ENCODE measurements at places on chromosomes 12 and 14. TPM values are rescaled to one million over a fixed set of nuclear protein-coding genes. Genes with fewer than 3 reads are reported as not detected.
A peak's percentile ranks its signal among the peaks of the same experiment; 100 is the strongest.

The INSM2 gene
- polyA plus RNA-seq: not detected

DNA sequence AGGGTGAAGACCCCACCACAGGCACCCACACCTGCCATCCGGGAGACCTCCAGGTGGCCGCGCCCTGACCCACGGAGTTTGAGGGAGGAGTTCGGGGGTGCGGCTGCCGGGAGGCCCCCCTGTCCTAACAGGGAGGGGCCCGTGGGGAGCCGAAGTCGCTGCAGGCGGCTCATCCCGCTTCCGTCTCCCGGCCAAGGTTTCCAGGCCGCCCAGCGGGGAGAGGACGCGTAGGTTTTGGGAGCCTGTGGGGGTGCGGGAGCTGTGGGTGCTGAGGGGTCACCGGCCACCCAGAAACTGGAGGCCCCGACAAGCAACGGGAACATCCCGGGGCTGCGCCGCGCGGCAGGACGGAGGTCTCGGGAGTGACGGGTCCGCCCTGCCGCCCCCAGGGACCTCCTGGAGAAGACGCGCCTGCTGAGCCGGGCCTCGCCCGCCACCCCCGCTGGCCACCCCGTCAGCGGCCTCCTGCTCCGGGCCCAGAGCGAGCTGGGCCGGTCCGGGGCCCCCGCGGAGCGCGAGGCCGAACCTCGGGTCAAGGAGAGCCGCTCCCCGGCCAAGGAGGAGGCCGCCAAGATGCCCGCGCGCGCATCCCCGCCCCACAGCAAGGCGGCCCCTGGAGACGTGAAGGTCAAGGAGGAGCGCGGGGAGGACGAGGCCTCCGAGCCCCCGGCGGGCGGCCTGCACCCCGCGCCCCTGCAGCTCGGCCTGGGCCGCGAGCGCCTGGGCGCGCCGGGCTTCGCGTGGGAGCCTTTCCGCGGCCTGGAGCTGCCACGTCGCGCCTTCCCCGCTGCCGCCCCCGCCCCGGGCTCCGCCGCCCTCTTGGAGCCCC is 27.6 kb downstream of the LRCOL1 start:
- DNase-seq: no peak

DNA sequence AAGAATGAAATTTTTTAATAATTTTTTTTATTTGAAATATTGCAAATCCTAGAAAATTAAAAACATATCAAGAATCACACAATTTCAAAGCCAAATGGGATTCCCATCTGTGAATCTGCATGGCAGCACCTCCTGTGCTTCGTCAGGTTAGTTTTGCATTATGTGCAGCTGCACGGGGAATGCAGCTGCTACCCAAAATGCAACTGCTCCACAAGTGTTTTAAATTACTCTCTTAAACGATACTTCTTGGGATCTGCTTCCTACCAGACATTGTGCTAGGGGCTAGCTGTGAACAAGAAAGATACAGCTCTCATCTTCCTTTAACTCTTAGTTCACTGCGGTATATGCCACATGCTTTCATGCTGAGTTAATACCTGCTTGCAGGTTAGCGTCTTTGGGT is 154.2 kb downstream of the CRADD start:
- no peak for DNase-seq

GRCh38 chr14:76998910-76999309 is 29.6 kb downstream of the IRF2BPL start:
- DNase-seq: no peak

The FSCB gene
- polyA plus RNA-seq: not detected

The OTOGL gene
- 0.81 TPM for polyA plus RNA-seq

DNA sequence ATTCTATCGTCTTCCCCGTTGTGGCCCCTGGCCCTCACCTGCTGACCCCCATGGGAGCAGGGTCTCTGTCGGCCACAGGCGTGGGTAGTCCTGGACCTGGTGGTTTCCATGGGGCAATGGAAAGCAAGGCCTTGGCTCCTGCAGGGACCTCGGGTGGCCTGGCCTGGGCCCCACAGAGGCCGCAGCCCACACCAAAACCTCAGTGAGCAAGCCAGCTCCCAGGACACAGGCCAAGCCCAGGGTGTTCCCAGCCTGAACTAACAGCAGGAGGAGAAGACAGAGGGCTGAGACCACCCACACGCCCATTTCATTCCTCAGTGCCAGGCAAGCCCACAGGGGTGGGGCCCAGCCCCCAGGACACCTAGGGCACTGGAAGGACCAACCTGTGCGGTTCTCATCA is 16.9 kb downstream of the ABCB9 start:
- DNase-seq: no peak

The EML5 gene
- 2.8 TPM for polyA plus RNA-seq

- no peak for DNase-seq
Observed at GRCh38 chr12:91513313-91513712, 330.7 kb upstream of the DCN start.

DNA sequence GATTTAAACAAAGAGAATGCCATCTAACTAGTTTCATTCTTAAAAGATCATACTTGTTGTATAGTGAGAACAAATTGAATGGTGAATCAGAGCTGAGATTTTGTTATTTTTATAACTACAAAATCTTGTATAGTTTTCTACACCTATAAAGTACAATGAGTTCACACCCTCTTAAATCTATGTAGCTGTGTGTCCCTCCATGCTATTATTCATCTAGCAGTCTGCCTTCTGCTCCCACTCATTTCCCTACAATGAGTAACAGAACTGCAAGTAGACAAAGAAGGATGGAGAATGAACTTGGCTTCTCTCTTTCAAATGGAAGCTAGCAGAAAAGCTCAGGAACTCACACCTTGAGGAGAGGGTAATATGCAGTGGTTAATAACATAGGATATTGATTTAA is 7.1 kb downstream of the IFNG-AS1 start:
- no peak for DNase-seq

The CLEC1A gene
- polyA plus RNA-seq: 2.5 TPM

DNA sequence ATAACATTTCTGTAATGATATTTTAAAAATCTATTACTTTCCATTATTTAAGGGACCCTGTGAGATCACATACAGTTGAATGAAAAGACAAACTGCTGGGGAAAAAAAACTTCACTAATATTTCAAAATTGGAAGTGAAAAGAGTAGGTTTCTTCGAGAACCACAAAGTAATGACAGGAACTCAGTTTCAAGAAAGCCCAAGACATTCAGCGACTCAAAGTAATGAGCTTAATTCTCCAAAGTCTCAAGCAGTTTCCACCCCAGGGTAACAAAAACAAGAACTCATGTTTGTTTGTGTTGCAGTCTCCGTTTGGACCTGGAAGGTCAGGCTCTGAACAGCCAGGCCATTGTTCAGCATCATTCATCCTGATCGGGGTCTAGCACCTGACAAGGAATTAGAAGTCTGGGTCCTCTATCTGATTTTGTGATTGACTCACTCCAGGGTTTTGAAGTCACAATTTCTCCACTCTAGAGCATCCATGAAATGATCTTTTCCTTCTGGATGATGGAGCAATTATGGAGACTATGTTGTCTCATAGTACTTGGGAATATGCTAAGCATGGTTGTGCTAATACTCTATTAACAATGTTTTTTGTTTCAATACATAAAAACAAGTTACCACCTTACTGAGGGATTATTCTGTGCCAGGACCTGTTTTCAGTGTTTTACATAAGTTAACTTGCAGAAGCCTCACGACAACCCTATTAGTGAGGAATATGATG is 126.9 kb downstream of the SLC25A21 start:
- DNase-seq: no peak

The C12orf50 gene
- polyA plus RNA-seq: 0.82 TPM

The LRRC10 gene
- not detected for polyA plus RNA-seq

- DNase-seq: no peak
Observed at GRCh38 chr12:132004946-132005345, 55.2 kb downstream of the EP400 start.

- DNase-seq: no peak
Observed at GRCh38 chr12:65937806-65938205, 113.5 kb downstream of the HMGA2 start.

The FGF6 gene
- polyA plus RNA-seq: not detected

DNA sequence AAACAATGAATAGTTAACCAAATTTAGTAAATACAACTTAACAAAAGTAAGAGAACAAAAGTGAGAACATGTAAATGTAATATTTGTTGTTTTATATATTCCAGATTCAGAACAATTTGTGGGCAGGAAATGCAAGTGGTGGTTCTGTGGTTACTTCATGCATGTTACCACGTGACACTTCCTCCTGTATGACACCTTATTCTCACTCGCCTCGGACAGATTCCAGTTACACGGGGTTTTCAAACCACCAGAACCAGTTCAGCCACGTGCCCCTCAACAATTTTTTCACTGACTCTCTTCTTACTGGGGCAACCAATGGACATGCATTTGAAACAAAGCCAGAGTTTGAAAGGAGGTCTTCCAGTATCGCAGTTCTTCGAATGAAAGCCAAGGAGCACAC is 21.0 kb downstream of the ALX1 start:
- DNase-seq: no peak

GRCh38 chr12:6507102-6507998 is 13.4 kb downstream of the NCAPD2 start:
- DNase-seq: no peak

The ZNF705A gene
- not detected for polyA plus RNA-seq

- DNase-seq: no peak
Observed at GRCh38 chr14:71022012-71022869, 115.0 kb downstream of the PCNX1 start.

- DNase-seq: no peak
Observed at GRCh38 chr12:131774576-131775391, 53.4 kb upstream of the MMP17 start.

- DNase-seq: no peak
Observed at GRCh38 chr12:19527866-19528265, 88.6 kb downstream of the AEBP2 start.

GRCh38 chr12:94145191-94145983 is 3.0 kb upstream of the PLXNC1 start:
- no peak for DNase-seq

- no peak for DNase-seq
Observed at GRCh38 chr12:100225491-100225890, 24.9 kb downstream of the ACTR6 start.

The LRCOL1 gene
- polyA plus RNA-seq: 5.8 TPM

GRCh38 chr14:85799668-85800067 is 269.7 kb downstream of the FLRT2 start:
- no peak for DNase-seq

DNA sequence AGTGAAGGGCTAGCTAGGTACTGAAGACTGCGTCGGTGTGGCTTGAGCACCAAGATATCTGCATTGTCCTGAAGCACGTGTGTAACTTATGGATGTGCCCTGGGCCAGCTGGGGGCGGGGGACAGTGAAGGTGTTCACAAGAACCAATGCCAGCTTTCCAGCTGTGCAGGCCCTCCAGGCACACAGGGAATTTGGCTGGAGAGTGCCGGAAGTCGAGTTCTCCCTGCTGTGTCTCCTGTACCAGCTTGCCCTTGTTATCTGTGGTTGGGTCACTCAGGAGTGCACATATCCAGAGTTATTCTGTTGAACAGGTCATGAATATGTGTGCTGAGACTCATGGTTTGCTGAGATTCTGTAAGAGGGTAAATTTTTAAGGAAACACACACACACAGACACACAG is 75.9 kb upstream of the CRY1 start:
- no peak for DNase-seq

GRCh38 chr12:125220404-125221273 is 155.4 kb downstream of the AACS start:
- DNase-seq: no peak

The TMEM52B gene
- 121 TPM for polyA plus RNA-seq

GRCh38 chr12:93520454-93520853 is 52.0 kb upstream of the SOCS2 start:
- DNase-seq: no peak

The BICDL1 gene
- 42.5 TPM for polyA plus RNA-seq

The GCN1 gene
- 64.6 TPM for polyA plus RNA-seq

DNA sequence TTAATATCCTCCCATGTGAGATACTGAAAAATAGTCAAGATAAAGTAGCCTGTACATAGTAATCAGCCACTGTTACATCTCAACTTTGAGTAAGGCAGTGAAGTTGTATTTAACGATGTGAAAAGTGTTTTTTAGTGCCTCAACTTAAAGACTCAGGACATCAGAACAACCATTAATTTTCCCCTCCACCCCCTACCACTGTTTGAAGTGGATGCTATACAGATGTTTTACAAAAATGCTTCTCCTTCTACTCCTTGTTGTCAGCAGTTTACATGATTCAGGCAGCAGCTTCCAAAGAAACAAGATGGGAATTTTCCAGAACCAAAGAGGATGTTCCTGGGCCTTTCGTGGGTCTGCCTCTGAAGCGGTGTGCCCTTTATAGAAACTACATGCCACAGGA is 143.6 kb downstream of the RPAP3 start:
- DNase-seq: peak; percentile 15

- DNase-seq: no peak
Observed at GRCh38 chr14:68694516-68695235, 98.2 kb downstream of the ZFP36L1 start.

GRCh38 chr12:15356951-15357364 is 34.6 kb downstream of the PTPRO start:
- DNase-seq: no peak

- DNase-seq: no peak
Observed at GRCh38 chr14:28121512-28122297, 644.9 kb upstream of the FOXG1 start.

GRCh38 chr14:93099196-93099595 is 16.5 kb downstream of the ITPK1 start:
- DNase-seq: no peak

The KRT71 gene
- not detected for polyA plus RNA-seq

DNA sequence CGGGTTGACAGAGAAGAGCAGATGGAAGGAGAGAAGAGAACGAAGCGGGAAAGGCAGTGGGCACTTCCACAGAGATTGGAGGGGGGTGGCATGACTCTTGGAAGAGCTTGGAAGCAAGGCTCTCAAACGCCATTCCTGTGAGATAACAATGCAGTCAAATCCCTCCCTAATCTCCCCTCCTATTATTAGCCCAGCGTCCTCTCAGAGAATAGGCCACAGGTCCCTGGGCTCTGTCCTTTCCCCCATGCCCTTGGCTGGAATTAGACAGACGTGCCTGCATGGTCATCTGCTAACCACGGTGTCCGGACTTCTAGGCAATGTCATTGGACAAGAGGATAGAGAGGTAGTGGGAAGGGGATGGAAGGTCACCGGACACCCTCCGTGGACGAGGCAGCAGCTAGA is 8.0 kb upstream of the MYH7 start:
- no peak for DNase-seq

The SLC35F4 gene
- polyA plus RNA-seq: 4.0 TPM

The DDX23 gene
- 103 TPM for polyA plus RNA-seq

GRCh38 chr12:106892075-106892474 is 63.6 kb upstream of the TMEM263 start:
- DNase-seq: no peak

DNA sequence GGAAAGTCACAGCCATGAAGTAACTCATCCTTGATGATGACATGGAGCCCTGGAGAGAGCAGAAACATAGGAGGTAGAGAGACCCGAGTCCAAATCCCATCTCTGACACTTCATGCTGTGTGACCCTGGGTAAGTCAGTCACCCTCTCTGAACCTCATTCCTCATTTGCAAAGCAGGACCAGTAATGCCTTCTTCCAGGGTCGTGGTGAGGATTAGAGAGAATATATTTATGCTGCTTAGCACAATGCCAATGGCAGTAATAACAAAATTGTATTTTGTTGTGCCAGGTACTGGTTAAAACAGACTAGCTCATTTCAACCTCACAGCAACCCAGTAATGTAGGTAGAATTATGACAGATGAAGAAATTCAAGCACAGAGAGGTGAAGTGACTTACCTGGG is 13.9 kb upstream of the RBM19 start:
- no peak for DNase-seq

The LRP1-AS gene
- not detected for polyA plus RNA-seq
